ENCODE measurements at places on chromosomes 5 and 9. TPM values are rescaled to one million over a fixed set of nuclear protein-coding genes. Genes with fewer than 3 reads are reported as not detected.

The NOL8 gene
- 49.1 TPM for total RNA-seq

The BHMT gene
- total RNA-seq = 0.41 TPM

- H3K4me3 ChIP-seq = no peak overlapping the region
- no peaks in the 10 kb centered on the region for H3K27me3 ChIP-seq
- H3K27ac ChIP-seq = no peak overlapping the region
- H3K4me1 ChIP-seq = no peaks in the 10 kb centered on the region
- no peaks in the 10 kb centered on the region for H3K36me3 ChIP-seq
- DNase-seq = no peak
Observed at GRCh38 chr9:107409581-107410389, 79.8 kb downstream of the KLF4 start.

DNA sequence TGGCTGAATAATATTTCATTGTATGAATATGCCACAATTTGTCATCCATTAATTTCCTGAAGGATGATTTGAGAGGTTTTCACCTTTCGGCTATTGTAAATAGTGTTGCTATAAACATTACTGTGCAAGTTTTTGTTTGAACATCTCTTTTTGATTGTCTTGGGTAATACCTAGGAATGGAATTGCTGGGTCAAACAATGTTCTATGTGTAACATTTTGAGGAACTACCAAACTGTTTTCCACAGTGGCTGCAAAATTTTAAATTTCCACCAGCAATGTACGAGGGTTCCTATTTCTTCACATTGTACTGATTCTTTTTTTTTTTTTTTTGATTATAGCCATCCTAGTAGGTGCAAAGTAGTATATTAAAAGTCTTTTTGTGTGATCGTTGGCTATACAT, 63.8 kb upstream of the ANKH start:
- no peak overlapping the region for H3K4me3 ChIP-seq
- no peaks in the 10 kb centered on the region for H3K27me3 ChIP-seq
- H3K36me3 ChIP-seq = no peaks in the 10 kb centered on the region
- no peak overlapping the region for H3K27ac ChIP-seq

DNA sequence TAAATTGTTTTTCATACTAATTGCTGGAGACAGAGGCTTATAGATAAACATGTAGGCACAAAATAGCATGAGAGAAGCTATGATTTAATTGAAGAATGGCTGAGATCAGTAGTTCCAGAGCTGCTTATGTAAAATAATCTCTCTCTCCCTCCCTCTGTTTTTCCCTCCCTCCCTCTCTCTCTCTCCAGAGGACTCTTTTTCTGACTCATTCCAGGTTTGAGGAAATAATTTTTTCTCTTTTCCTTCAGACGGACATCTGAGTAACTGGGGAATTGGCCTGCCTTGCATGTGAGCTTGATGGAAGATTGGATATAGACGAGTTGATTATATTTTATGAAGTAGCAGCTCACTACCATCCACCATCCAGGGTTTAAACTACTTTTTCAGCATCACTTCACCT, 35.5 kb downstream of the KCTD16 start:
- peak overlapping the region; percentile 74 for H3K4me3 ChIP-seq
- no peak overlapping the region for H3K27ac ChIP-seq
- no peaks in the 10 kb centered on the region for H3K36me3 ChIP-seq
- H3K4me1 ChIP-seq = peaks cover 14% of the 10 kb centered on the region
- H3K27me3 ChIP-seq = no peaks in the 10 kb centered on the region

- no peaks in the 10 kb centered on the region for H3K36me3 ChIP-seq
- no peaks in the 10 kb centered on the region for H3K4me1 ChIP-seq
- no peak overlapping the region for H3K27ac ChIP-seq
Observed at GRCh38 chr9:124457887-124458431, 7.7 kb downstream of the ADGRD2 start.

GRCh38 chr5:178385496-178385890, 152.9 kb upstream of the PHYKPL start:
- H3K4me3 ChIP-seq = no peak overlapping the region
- H3K36me3 ChIP-seq = no peaks in the 10 kb centered on the region
- H3K4me1 ChIP-seq = no peaks in the 10 kb centered on the region
- no peak overlapping the region for H3K27ac ChIP-seq

All from thoracic aorta (tissue), 2 donors.